ENCODE measurements at places on chromosomes 13 and 19.

DNA sequence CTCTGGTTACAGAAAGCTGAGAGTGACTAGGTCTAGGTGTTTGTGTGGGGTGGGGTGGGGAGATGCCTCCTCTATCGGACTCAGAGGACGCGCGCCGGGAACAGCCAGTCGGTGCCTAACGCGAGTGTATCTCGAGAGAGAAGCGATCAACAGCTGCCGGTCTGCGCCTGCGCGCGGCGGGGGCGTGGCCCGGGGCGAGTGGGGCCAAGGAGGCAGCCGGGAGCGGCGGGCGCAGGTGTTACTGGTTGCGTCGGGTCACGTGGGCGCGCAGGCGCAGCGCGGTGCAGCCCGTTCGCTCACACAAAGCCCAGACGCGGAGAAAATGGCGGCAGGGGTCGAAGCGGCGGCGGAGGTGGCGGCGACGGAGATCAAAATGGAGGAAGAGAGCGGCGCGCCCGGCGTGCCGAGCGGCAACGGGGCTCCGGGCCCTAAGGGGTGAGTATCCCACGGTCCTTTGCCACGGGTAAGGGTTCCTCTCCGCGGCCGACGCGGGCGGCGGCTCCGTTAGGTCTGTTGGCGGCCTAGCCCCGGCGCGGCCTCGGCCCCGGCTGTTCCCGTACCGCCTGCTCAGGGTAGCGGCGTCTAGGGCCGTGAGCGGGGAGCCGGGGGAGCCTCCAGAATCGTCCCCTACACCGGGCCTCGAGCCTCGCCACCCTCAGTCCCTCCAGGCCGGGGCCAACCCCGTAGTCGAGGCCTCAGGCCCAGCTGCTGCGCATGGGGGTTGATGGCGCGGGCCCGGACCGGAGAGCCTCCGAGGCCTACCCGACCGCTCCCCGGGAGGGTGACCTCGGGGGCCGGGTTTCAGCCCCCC, at the start of gene HNRNPM:
Gene HNRNPM (plus strand): TSS at position 299 of the 811 bp plus-strand sequence. CDS start 24 bp downstream, at position 323.
- DNase-seq, result peak; percentile 99

DNA sequence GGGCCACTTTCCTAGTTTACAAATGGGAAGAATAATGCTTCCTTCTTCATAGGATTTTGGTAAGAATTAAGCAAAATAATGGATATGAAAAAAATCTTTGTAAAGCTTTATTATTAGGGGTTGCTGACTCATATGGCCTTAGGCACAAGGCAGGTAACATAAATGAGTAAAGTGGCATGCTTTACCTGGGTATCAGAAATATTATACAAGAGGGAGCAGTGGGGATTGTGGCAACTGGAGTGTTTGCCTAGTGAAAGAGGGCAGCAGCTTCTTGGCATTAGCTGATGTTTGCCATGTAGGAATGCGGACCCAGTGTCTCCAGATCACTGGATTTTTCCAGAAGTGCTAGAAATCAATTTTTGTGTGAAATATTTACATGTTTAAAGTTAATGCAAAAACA, 19.5 kb downstream of the WDFY2 start:
- DNase-seq, result no peak

- DNase-seq, result peak; percentile 50
Measured at GRCh38 chr19:43425567-43426392, 11.1 kb downstream of the TEX101 start.

DNA sequence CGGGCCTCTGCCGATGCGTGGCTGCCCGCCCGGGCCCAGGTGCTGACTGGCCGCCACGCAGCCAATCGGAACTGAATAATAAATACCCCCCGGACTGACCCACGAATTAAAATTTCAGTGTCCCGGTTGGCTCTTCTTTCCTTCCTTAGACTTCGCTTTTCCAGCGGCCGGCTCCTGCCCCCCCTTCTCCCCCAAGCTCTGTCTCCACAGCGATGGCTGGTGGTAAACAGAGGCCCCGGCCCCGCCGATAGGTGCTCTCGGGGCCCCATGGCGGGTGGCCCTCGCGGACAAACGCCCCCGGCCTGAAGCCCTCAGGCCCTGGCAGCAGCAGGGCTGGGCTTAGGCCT, 2.6 kb downstream of the ZBTB7A start:
- no peak for DNase-seq

- DNase-seq, result no peak
Measured at GRCh38 chr13:81610644-81611043, 1269.7 kb upstream of the SPRY2 start.

- no peak for DNase-seq
Measured at GRCh38 chr13:113974304-113975281, 717 bp upstream of the C13orf46 start.

DNA sequence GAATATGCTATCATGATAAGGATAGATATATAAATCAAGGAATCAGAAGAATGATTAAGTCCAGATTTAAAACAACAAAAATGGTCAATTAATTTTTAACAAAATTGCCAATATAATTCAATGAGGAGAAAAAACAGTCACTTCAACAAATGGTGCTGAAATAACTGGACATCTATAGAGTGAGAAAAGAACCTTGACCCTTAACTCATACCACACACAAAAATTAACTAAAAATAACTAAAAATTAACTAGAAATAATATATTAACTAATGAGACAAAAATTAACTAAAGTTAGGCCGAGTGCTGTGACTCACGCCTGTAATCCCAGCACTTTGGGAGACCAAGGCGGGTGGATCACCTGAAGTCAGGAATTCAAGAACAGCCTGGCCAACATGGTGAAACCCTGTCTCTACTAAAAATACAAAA, 9.5 kb downstream of the LGALS7 start:
- no peak for DNase-seq

- DNase-seq, result no peak
Measured at GRCh38 chr19:33734913-33735312, 61.8 kb upstream of the KCTD15 start.

GRCh38 chr19:10701955-10702525, 801 bp downstream of the QTRT1 start:
- peak; percentile 29 for DNase-seq

- no peak for DNase-seq
Measured at GRCh38 chr13:98652721-98653462, 76.0 kb upstream of the STK24 start.

DNA sequence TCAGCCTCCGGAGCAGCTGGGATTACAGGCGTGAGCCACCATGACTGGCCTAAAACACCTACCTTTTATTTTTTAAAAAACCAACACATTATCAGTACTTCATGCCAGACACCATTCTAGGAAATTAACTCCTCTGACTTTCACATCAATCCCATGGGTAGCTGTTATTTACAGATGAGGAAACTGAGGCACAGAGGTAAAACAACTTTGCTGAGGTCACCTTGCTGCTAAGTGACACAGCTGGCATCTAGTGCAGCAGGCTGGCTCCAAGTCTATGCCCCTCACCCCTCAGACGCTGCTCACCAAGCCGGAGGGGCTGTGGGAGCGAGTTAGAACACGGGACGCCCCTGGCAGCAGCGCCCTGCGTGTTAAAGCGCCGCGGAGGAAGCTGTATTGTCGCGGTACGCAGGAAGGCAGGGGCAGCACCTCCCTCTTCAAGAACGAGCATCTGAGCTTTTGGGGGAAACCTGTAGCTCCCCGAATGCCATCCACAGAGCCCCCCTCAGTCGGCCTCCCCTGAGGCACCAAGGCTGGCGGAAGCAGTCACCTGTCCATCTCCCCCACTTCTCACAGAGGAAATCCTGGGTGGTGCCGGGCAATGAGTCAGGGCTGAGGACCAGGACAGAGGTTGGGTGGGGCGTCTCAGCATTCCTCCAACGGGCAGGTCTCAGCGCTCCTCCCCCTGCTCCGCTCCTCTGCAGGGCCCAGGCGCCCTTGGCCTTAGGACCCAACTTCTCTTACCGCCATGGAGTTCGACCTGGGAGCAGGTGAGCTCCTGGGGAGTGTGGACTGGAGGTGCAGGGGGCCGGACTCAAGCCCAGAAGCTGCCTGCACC, at the start of gene C19orf33:
Gene C19orf33 (plus strand): TSS at position 735 of the 835 bp plus-strand sequence. CDS start 11 bp downstream, at position 746.
- DNase-seq, result no peak

DNA sequence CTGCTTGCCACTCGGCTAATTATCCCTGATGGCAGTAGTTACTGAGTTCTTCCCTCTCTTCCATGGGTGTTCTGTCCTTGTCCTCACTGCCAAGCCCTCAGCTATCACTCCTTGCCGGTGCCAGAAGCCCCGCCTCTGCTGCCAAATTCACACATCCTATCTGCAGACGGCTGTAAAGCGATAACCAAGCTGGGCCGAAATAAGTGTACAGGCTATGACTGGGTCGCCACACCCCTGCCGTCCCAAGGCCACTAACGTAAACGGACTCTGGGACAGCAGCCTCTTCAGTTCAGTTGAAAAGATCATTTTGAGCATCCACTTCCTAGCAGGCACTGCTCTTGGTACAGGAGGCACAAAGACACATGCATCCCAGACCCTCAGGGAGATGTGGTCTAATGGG, 13.3 kb downstream of the SLC7A1 start:
- no peak for DNase-seq

DNA sequence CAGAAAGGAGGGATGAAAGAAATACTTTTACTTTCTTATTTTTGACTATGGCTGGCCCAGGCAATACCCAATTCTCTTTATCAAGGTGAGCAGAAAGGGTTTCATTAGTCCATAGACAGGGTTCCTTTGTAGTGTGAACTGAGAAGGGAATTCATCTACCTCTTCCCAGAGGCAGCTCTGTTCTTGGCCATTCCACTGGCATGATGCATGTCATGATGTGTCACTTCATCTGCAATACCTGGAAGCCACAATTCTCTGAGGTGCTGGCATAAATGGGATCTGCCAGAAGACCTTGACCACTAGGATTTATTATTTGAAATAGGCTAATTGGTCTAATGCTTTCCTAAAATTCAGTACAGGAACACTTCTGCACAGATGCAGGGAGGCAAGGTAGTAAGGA, 542.8 kb downstream of the RFC3 start:
- DNase-seq, result no peak

DNA sequence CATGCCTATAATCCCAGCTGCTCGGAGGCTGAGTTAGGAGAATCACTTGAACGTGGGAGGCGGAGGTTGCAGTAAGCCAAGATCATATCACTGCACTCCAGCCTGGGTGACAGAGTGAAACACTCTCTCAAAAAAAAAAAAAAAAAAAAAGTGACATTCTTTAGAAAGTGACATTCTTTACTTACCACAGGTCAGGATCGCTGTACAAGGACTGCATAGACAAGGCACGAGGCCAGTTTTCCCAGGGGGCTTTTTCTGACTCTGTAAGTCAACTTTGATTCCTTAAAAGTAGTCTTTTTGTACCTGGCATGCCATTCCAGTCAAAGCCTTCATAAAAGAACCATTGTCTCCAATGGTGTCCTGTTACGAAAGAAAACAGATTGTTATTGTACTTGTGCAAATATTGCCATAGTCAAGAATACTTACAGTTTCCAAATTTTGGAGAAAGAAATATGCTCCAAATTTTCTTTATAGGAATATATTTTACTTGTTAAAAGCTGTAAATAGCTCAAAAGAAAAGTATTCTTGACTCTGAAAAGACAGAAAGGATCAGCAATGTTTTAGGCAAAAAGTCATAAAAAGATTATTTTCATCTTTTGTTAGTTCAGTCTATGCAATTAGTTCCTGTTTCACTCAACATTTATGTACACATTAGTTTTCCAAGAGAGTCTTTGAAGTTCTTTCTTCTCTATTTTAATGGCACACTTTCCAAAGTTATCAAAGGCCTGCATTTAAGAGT, 39.3 kb downstream of the CEACAM1 start:
- no peak for DNase-seq

DNA sequence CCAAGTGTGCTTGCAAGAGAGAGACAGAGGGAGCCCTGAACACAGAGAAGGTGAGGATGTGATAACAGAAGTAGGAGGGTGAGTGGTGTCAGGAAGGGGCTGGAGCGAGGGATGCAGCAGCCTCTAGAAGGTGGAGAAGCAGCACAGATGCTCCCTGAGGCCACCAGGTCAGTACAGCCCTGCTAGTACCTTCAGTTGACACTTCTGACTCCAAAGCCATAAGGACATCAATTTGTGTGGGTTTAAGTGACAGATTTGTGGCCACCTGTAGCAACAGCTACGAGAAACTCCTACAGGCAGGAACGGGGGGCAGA, 6.9 kb downstream of the ERICH4 start:
- no peak for DNase-seq

DNA sequence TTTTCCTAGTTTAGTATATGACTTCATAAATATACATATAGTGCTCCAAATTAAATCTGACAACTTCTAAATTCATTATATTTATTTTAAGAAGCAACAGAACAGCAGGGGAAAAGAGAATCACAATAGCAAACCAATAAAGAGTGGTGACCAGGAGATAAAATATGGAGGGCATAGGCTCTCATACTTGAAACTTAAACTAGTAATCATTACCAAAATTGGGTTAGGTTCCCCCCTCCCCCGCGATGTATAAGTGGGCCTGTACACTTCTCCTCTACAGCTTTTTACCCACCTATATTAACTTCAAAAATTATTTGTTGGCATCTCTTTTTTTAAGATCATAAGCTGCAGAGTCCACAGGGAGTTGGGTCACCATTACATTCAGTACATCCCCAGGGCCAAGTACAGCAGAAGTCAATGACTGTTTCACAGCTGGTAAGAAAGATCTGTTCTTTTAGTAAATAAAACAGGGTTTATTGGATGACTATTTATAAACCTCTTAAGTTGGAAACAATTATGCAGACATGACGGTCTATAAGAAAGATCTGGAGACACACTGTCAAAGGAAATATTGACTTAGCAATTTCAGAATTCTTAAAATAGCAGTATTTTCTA, 29.4 kb downstream of the KLF12 start:
- DNase-seq, result no peak

DNA sequence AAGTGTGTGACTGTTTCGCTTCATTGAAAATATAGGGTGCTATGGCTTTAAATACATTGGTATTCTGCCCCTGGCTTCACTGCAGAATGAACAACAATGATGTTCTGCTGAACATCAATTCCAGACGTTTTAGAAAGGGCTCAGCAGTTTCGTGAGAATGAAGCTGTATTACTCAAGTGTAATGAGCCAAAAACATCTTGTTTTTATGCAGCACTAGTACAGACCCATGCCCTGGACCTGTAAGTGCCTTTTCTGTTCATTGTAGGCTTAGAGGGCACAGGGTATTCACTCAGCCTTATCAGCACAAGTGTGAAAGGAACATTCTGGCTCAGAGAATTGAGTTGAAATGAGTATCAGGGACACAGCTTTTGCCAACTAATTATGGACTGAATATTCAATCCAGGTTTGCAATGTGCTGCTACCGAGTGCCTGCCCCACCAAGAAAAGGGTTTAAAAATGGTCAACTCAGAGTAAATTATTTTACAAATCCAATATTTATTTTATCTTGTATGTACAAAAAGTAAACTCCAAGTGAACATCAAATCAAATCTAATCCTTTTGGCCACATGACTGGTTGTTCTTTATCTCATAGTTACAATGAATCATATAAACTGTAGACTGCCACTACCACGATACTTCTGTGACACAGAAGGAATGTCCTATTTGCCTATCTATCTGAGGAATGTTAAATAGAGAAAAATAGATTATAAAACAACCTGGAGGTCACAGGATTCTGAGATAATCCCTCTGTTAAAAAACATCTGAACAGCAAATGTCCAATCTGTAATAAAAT, 362.8 kb downstream of the NALCN start:
- no peak for DNase-seq
